ENCODE measurements at places on chromosomes 2 and 18. TPM values are rescaled to one million over a fixed set of nuclear protein-coding genes. Genes with fewer than 3 reads are reported as not detected.

- no peak for DNase-seq
Observed at GRCh38 chr18:33781429-33781828, 203.4 kb downstream of the ASXL3 start.

- no peak for DNase-seq
Observed at GRCh38 chr2:165567273-165567672, 97.8 kb downstream of the CSRNP3 start.

UGT1A4 gene
- total RNA-seq, result 0.12 TPM

CRYGD gene
- total RNA-seq, result not detected

GRCh38 chr2:184581391-184581790 is 16.9 kb upstream of the ZNF804A start:
- no peak for DNase-seq

DNA sequence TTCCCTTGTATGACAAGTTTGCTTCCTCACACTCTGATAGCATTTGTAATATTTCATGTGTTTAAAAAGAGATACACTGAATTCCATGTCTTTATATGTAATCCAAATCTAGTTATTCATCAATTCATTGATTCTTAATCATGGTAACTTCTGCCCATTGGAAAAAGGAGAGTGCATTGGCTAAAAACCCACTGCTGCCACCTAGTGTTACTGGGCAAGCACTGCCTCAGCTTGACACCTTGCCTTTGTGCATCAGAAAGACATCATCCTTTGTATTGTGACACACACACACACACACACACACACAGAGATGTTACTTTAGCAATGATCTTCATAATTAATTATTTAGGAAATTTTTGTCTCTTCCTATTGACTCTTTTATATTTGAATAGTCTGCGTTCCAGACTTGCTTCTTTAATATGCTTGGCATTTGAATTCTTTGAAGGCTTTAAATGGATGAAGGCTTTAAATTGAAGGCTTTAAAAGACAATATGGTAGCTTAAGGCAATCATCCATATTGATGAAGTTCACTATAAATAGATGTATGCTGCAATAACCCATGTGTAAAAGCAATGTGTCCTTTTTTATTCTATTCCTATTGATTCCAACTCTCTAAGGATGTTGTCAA is 414.2 kb upstream of the CHST9 start:
- DNase-seq, result no peak

SMPD4 gene
- 64.9 TPM for total RNA-seq

SH2D6 gene
- total RNA-seq, result not detected

DNA sequence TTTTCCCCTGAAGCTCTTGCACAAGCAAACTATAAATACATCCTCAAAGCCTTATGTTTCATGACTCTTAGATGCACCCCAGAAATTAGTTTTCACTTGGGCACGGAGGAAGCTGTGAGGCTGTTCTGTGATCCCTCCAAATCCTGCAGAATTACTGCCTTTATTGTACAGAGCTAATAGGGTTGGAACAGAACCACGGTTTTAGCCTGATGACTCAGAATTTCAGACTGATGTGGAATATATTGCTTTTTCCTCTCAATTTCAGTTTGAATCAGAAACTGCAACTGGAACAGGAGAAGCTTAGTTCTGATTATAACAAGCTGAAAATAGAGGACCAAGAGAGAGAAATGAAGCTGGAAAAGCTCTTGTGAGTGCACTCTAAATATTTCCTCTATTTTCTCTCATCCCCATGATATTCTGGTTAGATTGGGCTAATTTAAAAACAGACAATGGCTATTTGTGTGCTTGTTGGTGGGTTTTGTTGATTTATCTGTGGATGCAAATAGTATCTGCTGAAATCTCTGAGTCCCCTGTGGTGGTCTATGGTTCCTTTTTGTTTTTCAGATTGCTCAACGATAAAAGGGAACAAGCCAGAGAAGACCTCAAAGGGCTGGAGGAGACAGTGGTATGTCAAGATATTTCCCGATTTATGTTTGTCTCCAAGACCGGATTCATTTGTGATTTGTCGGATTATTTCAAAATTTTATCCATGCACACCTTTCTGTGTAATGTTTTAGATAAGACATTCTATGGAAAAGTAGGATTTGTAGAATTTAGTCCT is 38.2 kb upstream of the LYPD6B start:
- DNase-seq, result no peak

GRCh38 chr2:235444101-235444597 is 49.7 kb upstream of the AGAP1 start:
- no peak for DNase-seq

DNA sequence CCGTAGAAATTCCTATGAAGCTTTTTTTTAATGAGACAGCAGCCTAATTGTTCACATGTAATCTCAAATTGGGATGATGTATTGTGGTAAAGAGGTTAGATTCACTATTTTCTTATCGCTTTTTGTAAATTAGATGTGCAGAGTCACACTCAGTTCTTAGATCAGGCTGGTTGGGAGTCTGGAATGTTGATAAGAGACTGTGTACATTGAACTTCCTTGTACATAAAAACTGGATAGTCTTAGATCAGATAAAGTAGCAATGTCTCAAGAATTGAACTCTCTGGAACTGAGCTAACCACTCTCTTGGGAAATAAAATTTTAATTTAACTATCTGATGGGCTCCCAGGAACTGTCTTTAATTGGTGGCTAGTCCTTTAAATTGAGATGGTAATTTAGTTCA is 108.1 kb upstream of the MSTN start:
- DNase-seq, result no peak

- peak; percentile 89 for DNase-seq
Observed at GRCh38 chr2:54416166-54416813, 39.8 kb upstream of the SPTBN1 start.

VWC2L gene
- not detected for total RNA-seq

Measured in glomerular endothelial cell (primary cell).